NCI-H1048 (cell line): ENCODE measurements at places on chromosomes 13 and 19.

DNA sequence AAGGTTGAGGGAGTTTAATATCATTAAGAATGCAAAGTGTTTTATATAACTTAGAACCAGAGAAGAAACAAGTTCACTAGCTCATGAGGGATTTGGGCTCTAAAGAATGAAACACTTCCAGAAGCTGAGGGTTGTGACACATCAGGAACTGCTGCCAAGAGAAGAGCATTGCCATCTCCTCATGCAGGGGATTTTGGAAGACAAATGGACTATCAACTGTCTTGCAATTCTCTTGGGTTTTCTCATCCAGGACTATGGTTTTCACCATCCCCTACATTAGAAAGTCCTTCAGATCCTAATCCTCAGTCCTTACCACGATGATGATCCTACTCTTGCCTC lies 59.7 kb upstream of the KL start:
- DNase-seq = no peak

- DNase-seq = no peak
These were observed 32.8 kb downstream of the ATP12A start for GRCh38 chr13:24713022-24713421.

- DNase-seq = no peak
These were observed 112.3 kb downstream of the MIPEP start for GRCh38 chr13:23776698-23777574.

- DNase-seq = no peak
These were observed 211.7 kb downstream of the LIG4 start for GRCh38 chr13:108003626-108004025.

- no peak for DNase-seq
These were observed 113.2 kb downstream of the TM9SF2 start for GRCh38 chr13:99614465-99614885.

GRCh38 chr13:94706843-94707399 lies 5.4 kb downstream of the SOX21 start:
- no peak for DNase-seq

- no peak for DNase-seq
These were observed 33.2 kb upstream of the CASP14 start for GRCh38 chr19:15015946-15016542.

- no peak for DNase-seq
These were observed 31.0 kb upstream of the KATNAL1 start for GRCh38 chr13:30338331-30338851.

- no peak for DNase-seq
These were observed 119.0 kb upstream of the OBI1 start for GRCh38 chr13:78777976-78778375.

GRCh38 chr19:9406798-9407352 lies 28.5 kb downstream of the ZNF266 start:
- DNase-seq = no peak

DNA sequence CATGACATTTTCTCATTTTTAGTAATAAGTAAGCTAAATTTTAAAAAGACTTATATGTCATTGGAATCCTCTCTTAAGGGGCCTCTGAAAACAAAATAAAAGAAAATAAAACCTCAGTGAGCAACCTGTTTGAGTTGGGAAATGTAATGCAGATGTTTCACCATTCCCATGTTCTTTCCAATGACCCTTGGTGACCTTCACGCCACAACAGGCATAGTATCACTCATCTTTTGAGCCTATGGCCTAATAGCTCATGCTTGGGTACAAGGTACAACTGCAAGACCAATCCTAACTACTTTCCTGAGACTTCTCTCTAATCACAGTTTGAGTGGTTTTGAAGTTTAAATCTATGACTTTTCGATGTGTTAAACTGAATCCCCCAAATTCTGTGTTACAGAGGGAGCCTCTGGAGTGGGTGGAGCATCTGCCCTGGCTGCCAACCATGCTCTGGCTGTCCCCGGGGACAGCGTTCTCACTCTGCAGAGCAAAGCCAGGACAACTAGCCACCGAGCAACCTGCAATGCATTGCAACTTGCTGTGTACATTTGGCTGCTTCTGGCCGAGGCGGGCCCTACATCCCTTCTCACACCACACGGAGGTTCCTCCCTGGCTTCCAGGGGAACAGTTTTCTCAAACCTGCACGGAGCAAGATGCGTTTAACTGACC lies 307.9 kb upstream of the MAB21L1 start:
- DNase-seq = no peak

DNA sequence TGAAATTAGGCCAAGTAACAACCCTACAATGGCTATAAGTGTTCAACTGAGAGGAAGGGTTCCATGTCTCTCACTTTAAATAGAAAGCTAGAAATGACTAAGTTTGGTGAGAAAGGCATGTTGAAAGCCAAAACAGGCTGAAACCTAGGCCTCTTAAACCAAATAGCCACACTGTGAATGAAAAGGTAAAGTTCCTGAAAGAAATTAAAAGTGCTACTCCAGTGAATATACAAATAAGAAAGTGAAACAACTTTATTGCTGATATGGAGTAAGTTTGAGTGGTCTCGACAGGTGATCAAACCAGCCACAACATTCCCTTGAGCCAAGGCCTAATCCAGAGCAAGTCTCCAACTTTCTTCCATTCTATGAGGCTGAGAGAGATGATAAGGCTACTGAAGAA lies 209.6 kb downstream of the KLF12 start:
- DNase-seq = no peak
